ACHN (cell line): ENCODE measurements at places on chromosomes 4 and X.

GRCh38 chrX:101028562-101028961 is 23.3 kb downstream of the TRMT2B start:
- DNase-seq: no peak

- DNase-seq: no peak
These were observed 241.9 kb downstream of the ANTXR2 start for GRCh38 chr4:79831119-79831528.

DNA sequence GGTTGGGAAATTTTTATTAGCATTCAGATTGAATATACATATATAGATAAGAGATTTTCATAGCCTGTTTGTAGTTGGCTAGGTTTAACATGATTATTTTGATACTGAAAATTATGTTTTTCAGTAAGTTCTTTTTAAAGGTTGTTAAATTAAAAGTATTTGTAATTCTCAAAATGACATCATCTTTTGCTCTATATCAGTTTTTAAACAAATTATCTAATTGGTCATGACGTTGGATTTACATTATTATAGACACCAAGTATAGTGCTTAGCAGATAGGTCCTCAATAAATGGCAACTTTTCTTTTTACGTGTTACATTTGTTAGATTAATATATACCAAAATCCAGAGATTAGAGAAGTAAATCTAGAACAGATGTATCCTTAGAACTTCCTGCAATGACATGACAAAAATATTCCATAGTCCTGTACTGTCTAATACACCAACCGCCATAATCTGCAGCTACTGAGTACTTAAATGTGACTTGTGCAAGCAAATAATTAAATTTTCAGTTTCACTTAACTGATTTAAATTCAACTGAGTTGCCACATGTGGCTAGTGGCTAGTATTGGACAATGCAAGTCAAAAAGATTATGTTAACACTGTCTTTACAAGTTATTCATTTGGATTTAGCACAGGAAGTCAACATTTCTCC is 1613.1 kb upstream of the TENM3 start:
- DNase-seq: no peak

DNA sequence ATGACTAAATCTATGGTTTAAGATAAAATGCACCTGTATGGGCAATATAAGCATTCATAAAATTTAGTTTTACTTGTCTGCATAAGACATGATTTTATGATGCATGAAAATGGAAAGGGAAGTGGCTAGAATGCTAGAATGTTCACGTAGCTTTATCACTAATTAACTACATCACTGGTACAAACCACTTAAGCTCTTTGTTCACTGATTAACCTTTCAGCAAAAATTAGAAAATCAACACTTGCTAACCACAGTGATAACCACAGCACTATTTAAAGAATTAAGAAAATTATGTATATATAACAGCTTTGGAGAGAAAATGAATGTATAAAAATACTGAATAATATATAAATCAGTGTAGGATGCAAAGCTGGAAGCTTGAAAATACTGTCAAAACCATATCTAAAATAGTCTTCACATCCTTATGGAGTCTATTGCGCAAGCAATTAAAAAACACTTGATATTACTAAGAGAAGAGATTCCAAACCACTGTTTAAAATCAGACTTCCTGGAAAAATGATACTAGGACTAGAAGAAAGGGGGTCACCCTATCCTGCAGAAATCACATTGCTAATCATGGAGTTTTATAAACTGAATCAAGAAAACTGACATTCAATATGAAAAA is 51.9 kb downstream of the EFHC2 start:
- no peak for DNase-seq

DNA sequence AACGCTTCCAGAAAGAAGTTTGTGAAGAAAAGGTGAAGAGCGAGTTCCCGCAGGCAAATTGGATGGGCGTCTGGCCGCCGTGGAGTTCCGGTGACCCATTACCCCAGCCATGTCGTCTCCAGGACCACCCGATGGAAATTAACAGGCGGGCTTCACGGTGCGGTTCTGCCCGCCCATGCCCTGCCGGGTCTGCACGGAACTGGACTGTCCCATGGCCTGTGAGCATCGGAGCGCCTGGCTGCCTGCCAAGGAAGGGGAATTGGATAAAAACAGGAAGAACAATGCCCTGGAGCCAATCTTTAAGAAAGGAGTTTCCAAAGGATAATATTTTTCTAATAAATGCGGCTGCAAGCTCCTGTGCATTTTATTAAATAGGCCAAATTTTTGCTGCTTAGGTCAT is 319.8 kb upstream of the SLC7A11 start:
- no peak for DNase-seq

GRCh38 chrX:153696100-153696499 is 8.4 kb downstream of the SLC6A8 start:
- no peak for DNase-seq

DNA sequence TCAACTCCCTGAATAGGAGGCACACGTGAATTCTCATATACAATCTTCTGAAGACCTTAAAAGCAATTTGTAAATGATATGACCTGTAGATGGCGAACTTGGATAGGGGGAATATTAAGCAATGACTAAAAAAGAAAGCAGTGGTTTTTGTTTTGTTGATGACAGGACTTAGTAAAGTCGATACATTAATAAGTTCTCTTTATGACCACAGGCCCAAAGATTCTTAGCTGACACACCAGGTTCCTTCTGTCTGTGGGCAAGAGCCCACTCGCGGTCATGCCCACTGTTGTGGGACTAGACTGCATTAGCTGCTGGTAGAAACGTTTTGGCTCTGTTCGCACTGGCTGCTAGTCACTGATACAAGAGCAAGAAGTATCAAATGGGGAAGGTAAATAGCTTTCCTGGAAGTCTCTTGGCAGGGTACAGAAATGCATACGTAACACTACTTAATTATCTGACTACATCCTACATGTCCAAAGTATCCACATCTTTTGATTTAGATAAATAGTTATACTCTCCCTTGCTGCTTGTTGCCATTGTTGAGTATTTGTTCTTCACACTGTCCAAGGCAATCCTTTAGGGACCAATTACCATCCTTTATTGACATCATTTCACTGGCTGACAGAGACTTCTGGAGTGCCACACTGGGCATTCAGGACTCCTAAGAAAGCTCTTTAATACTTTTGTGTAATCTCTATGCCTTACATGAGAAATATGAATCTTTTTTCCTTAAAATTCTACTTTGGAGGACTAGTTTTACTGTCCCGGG is 31.0 kb downstream of the ALPK1 start:
- DNase-seq: peak; percentile 54
